ENCODE measurements at places on chromosomes 4 and X.

- no peak for DNase-seq
Measured at GRCh38 chr4:25903900-25904747, 9.9 kb upstream of the SMIM20 start.

DNA sequence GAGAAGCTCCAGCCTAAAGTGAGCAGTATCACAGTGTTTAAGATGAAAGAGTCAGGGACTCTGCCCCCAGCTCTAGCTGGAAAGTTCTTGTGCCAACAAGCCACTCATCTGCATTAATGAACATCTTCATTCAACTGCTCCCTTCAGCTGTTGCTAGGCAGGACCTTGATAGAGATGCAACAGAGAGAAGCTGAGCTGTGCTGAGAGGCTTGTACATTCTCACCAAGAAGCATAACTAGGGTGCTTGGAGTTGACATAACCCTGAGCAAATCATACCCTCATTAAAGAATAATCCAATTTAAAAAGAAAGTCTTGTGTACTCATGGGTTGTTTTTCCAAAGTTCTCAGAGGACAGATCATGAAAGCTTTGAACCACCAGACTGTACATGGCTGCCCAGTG, 63.2 kb downstream of the ATXN3L start:
- no peak for DNase-seq

DNA sequence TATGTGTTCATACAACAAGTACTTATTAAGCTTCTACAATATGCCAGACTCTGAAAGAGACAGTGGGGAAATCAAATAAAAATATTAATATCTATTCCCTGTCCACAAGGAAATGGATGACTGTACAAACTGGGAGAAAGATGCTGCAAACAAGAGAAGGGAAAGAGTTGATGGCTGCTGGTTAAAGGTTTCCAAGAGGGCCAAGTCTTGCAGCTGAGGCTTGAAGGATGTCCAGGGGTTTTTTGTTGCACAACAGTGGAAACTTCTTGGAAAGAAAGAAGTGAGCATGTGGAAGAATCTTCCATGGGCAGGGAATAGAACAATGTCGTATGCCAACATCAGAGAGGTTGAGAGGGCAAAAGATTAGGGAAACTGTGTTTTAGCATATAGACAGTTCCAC, 95.8 kb downstream of the MID1 start:
- DNase-seq, result no peak

- no peak for DNase-seq
Measured at GRCh38 chr4:16582526-16582925, 315.9 kb downstream of the LDB2 start.

- no peak for DNase-seq
Measured at GRCh38 chr4:115453416-115453815, 340.0 kb upstream of the NDST4 start.

DNA sequence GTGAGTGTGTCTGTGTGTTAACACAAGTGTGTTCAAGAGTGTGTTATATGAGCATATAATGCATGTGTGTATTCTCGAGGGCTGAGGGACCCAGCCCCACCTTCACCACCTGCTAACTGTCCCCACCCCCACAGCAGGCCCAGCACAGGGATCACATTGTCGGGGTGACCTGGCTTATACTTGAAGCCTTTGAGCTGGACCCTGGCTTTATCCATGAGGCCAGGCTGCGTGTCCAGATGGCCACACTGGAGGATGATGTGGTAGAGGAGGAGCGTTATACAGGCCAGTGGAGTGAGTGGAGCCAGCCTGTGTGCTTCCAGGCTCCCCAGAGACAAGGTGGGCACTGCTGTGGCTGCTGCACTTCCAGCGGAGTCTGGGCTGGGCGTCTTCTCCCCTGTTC, 7.6 kb downstream of the IL9R start:
- no peak for DNase-seq

GRCh38 chr4:44447563-44448504, 775 bp downstream of the KCTD8 start:
- no peak for DNase-seq

DNA sequence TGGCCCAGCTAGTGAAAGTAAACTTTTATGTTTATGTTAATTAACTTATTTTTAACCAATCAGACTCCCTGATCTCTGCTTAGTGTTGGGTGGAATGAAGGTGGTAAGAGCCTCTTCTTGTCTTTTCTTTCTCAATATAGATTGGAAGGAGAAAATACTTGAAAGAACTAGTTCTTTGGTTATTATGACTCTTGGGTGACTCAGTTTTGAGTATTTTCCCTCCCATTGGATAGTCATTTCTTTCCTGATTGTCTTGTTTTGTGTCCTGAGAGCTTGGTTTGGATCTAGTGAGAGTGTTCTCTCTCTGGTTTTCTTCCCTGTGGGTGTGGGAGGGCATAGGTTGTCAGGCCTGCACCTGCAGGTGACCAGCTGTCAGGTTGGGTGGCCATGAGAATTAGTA, 172.0 kb upstream of the GLRA2 start:
- DNase-seq, result no peak
